Type B pancreatic cell (in vitro differentiated cells): ENCODE measurements at places on chromosomes 1 and 21. TPM values are rescaled to one million over a fixed set of nuclear protein-coding genes. Genes with fewer than 3 reads are reported as not detected.

The DENND2C gene
- 3.6 and 8.8 TPM in 2 replicates for total RNA-seq

DNA sequence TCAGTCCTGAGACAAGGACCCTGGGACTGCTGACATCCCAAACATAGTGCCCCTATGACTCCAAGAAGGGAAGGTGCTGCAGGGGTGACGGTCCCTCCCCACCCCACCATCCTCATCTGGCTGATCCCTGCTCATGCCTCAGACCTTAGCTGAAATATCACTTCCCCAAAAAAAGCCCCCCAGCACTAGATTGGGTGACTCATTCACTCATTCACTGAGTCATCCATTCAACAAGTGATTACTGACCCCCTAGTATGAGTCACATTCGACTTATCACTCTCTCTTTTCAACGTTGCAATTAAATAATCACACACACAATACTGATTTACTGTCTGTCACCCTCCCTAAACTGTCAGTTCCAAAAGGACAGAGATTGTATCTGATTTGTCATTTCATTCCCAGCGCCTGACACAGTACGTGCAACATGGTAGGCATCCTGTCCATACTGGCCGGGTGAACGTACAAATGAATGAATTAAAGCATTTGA, 48.6 kb downstream of the HIVEP3 start:
- no peak for DNase-seq
- no peaks in the 10 kb centered on the region for H3K36me3 ChIP-seq
- H3K27me3 ChIP-seq: no peaks in the 10 kb centered on the region
- H3K4me3 ChIP-seq: no peak overlapping the region
- H3K27ac ChIP-seq: no peak overlapping the region

The PRAMEF13 gene
- not detected in 2 replicates for total RNA-seq

DNA sequence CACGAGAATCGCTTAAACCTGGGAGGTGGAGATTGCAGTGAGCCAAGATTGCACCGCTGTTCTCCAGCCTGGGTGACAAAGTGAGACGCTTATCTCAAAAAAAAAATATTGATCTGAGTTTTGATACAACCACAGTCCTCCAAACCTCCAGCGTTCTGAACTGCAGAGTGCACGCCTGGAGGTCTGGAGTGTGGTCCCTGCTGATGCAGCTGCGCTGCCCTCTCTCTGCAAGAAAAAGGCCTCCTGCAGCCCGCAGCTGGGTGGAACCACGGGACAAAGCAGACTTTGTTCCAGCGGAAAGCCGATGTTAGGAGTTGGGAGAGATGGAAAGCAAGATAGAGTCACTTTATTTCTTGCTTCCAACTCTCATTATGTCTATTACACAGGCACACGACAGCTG, 144.9 kb upstream of the SOD1 start:
- peaks cover 18% of the 10 kb centered on the region for H3K4me1 ChIP-seq
- no peaks in the 10 kb centered on the region for H3K27me3 ChIP-seq
- no peak overlapping the region for H3K27ac ChIP-seq
- H3K4me3 ChIP-seq: no peak overlapping the region

DNA sequence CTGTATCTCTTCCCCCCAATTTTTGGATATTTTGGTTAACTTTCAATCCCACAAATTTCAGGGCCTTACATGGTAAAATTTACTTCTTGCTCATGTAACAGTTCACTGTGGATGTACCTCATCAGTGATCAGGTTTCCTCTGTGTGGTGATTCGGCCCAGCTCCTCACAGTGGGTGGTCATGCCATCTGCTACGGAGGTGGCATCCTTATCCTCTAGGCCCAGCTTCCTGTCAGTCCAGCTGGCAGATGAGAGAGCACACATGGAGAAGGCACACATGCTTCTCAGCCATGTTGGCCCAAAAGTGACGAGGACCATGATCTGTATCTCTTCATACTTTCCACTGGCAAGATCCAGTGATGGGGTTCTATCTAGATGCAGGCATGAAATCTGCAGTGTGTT, 27.2 kb downstream of the PCBP3 start:
- H3K27ac ChIP-seq: no peak overlapping the region
- no peak overlapping the region for H3K4me3 ChIP-seq
- H3K36me3 ChIP-seq: no peaks in the 10 kb centered on the region
- H3K27me3 ChIP-seq: no peaks in the 10 kb centered on the region
- DNase-seq: no peak

The XCL1 gene
- total RNA-seq: 1.2 TPM in 1 of 2 replicates, not detected in the other

- H3K4me3 ChIP-seq: no peak overlapping the region
- no peak overlapping the region for H3K27ac ChIP-seq
- H3K27me3 ChIP-seq: no peaks in the 10 kb centered on the region
- no peaks in the 10 kb centered on the region for H3K36me3 ChIP-seq
Measured at GRCh38 chr1:82299056-82299455, 498.3 kb downstream of the ADGRL2 start.

GRCh38 chr1:109538827-109539555, 681 bp upstream of the GPR61 start:
- H3K27me3 ChIP-seq: peaks cover 45% of the 10 kb centered on the region
- H3K36me3 ChIP-seq: no peaks in the 10 kb centered on the region
- no peak overlapping the region for H3K27ac ChIP-seq
- no peak for DNase-seq
- no peak overlapping the region for H3K4me3 ChIP-seq
- no peaks in the 10 kb centered on the region for H3K4me1 ChIP-seq

GRCh38 chr1:232655028-232655745, 25.3 kb upstream of the SIPA1L2 start:
- H3K27ac ChIP-seq: peak overlapping the region; percentile 40
- H3K4me1 ChIP-seq: peaks cover 50% of the 10 kb centered on the region
- H3K4me3 ChIP-seq: peak overlapping the region; percentile 42
- no peak for DNase-seq
- peaks cover 5% of the 10 kb centered on the region for H3K36me3 ChIP-seq

DNA sequence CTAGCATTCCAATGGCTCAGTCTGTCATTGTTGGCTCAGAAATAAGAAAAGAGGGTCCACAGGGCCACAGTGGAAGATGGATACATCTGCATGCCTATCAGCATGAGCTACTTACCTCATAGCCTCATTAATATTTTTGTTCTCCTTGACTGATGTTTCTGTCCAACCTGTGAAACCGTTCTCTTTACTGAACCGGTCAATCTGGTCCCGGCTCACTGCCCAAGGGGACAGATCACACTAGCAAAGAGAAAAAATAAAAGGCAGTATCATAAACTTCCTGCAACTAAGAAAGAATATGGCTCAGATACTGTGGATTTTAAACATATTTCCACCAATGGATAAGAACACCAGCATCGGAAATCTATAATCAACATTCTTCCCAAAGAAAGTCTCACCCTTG, 4.7 kb downstream of the RAB29 start:
- H3K27ac ChIP-seq: peak overlapping the region; percentile 89
- H3K36me3 ChIP-seq: no peaks in the 10 kb centered on the region
- H3K27me3 ChIP-seq: peaks cover 40% of the 10 kb centered on the region
- H3K4me1 ChIP-seq: peaks cover 13% of the 10 kb centered on the region

DNA sequence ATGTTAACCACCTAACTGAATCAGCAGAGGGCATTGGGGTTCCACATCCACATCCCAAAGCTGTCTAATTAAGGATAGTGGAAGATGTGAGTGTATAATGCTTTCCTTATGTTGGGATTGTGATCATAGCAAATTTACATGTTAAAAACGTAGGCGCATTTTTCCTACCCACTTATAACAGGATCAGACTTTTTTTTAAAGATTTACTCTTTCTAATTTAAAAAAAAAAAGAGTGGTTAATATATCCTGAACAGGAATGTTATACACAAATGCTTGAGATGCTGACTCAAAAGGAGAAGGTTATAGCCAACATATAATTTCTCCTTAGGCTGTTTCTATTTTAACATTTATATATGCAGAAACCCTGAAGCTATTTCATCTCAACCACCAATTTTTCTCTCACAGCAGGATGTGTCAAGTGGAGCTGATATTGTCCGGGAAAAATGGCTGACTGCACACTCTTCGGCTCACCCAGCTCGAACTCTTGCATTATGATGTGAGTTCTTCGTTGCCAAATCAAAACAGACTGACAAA, 40.3 kb downstream of the RGS5 start:
- H3K36me3 ChIP-seq: peaks cover 6% of the 10 kb centered on the region
- DNase-seq: no peak
- H3K27me3 ChIP-seq: no peaks in the 10 kb centered on the region
- H3K4me3 ChIP-seq: no peak overlapping the region

DNA sequence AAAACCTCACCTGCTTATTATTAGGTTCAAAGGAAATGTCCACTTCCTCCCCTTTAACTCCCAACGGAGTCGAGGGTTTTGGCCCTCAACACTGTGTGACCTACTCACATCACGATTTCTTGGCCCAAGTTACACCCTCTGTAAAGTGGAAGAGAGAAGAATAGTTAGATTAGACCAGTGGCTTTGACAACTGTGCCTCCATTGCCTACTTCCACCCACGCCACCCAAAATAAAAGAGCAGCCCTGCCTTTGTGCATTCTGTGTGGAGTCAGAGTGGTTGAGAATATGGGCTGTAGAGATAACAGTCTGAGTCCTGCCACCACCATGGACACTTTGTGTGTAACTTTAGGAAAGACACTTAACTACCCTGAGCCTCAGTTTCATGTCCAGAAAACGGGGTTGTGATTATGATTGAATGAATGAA, 4.1 kb upstream of the HDGF start:
- no peak overlapping the region for H3K27ac ChIP-seq
- no peak for DNase-seq
- no peaks in the 10 kb centered on the region for H3K36me3 ChIP-seq
- H3K4me3 ChIP-seq: no peak overlapping the region
- H3K4me1 ChIP-seq: peaks cover 20% of the 10 kb centered on the region
- H3K27me3 ChIP-seq: no peaks in the 10 kb centered on the region

GRCh38 chr1:201888282-201889089, at the start of gene SHISA4:
SHISA4 (plus strand) TSS chr1:201888898; CDS start chr1:201888995, 97 bp downstream.
- H3K36me3 ChIP-seq: no peaks in the 10 kb centered on the region
- no peaks in the 10 kb centered on the region for H3K4me1 ChIP-seq
- DNase-seq: peak; percentile 75

GRCh38 chr1:83900524-83900923, 98.4 kb downstream of the TTLL7 start:
- H3K27me3 ChIP-seq: no peaks in the 10 kb centered on the region
- DNase-seq: no peak
- no peak overlapping the region for H3K27ac ChIP-seq
- no peaks in the 10 kb centered on the region for H3K4me1 ChIP-seq

- H3K4me1 ChIP-seq: peaks cover 6% of the 10 kb centered on the region
- DNase-seq: no peak
- H3K4me3 ChIP-seq: no peak overlapping the region
- H3K27ac ChIP-seq: no peak overlapping the region
Measured at GRCh38 chr1:24906760-24907490, 23.2 kb downstream of the RUNX3 start.

The LCA5L gene
- 1.9 and 2.6 TPM in 2 replicates for total RNA-seq

The CLDN8 gene
- total RNA-seq: 2.5 and 12.4 TPM in 2 replicates

DNA sequence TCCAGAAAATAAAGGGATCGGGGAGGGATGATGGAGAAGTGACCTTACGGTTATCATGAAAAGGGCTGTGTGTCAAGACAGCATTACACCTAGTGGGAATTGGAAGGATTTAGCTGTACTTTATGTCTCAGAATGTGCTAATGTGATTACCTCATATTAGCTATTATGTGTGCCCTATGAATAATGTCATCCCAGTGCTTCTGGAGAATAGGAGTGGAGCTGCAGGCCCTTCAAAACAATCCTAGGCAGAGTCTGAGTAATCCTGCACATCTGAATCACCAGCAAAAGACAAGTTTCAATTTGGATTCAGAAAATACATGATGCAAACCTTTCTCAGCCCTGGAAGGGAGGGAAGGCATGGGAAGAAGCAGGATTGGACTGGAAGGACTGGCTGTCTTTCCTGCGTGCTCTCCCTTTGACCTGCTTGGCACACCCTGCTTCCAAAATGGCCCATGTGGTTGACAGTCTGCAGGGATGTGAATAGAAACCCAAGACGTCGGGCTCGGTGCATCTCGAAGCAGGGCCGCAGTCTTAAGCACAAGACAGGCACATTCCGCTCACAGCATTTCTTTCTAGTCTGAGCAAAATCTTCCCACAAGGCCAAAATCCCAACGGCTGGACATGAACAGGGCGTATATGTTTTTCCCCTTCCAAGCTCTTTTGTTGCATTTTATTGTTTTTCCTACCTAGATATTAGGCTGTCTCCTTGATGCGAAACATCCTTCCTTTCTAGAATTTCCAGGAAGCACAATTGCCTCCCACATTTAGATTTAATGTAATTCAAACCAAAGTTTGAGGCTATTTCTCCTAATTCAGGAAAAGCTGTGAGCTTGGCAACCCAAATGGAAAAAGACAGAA, 54.3 kb upstream of the TARBP1 start:
- H3K4me3 ChIP-seq: no peak overlapping the region
- no peaks in the 10 kb centered on the region for H3K27me3 ChIP-seq
- H3K4me1 ChIP-seq: peaks cover 90% of the 10 kb centered on the region

The PRDM2 gene
- 41.4 and 44.6 TPM in 2 replicates for total RNA-seq

The TEX38 gene
- not detected in 2 replicates for total RNA-seq

- no peaks in the 10 kb centered on the region for H3K27me3 ChIP-seq
- H3K27ac ChIP-seq: no peak overlapping the region
- H3K4me3 ChIP-seq: no peak overlapping the region
Measured at GRCh38 chr1:73564294-73564693, 633.7 kb downstream of the LRRIQ3 start.

- H3K36me3 ChIP-seq: no peaks in the 10 kb centered on the region
- no peak overlapping the region for H3K4me3 ChIP-seq
- H3K27ac ChIP-seq: no peak overlapping the region
- no peak for DNase-seq
Measured at GRCh38 chr1:12697397-12697796, 18.5 kb upstream of the AADACL3 start.

The CCDC17 gene
- 2.0 and 3.6 TPM in 2 replicates for total RNA-seq

The C4BPB gene
- total RNA-seq: 0.36 and 4.4 TPM in 2 replicates

DNA sequence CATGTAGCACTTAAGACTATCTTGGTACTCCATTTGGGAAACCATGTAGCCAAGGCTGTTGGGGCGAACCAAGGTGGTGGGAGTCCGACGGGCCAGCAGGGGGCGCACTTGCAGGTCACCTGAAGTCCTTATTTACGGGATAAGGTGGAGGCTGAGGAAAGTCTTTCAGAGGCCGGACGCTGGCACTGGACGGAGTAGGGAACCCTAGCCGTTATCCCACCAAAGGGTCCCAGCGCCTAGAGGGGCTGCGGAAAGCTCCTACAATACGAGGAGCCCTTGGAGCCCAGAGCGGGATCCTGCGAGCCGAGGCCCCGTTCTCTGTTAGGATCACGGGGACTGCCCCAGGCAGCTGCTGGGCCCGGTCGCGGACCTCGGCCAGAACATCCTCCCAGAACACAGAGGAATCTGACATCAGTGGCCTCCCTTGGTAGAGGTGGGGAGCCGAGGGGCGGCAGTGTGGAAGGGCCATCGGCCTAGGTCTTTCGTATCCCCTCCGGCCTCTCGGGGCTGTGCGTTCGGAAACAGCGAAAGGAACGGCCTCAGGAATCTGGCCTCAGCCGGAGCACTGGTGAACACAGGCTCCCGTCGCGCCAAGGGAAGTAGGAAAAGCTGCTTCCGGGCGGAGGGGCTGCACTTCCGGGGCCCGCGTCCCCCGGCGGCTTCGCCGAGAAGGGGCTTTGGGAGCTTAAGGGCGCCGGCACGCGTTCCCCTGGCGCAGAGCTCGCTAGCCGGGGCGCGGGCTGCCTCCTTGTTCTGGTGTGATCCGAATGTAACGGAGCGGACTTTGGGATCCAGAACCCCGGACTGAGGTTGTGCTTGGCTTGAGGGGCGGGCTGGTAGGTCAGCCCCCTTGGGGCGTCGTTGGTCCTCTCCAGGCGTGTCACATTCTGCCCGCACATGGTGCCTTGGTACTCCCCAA, 29.9 kb upstream of the RPTN start:
- peaks cover 15% of the 10 kb centered on the region for H3K27me3 ChIP-seq
- H3K4me3 ChIP-seq: no peak overlapping the region
- H3K27ac ChIP-seq: no peak overlapping the region
- no peaks in the 10 kb centered on the region for H3K4me1 ChIP-seq
